HT1080 (cell line): ENCODE measurements at places on chromosomes 5 and 9.

DNA sequence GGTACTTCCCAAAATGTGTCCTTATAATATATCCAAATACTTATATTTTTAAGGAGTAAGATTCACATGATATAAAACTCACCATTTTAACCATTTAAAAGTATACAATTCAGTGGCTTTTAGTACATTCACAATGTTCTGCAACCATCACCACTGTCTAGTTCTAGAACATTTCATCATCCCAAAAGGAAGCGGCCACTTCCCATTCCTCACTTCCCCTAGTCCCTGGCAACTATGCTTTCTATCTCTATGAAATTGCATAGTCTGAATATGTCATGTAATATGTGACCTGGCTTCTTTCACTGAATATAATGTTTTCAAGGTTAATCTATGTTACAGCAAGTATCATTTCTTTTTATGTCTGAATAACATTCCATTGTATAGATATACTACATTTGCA lies 615.1 kb upstream of the SGCD start:
- no peak for DNase-seq

- peak; percentile 79 for DNase-seq
Observed at GRCh38 chr9:93159601-93160471, 24.1 kb upstream of the WNK2 start.

DNA sequence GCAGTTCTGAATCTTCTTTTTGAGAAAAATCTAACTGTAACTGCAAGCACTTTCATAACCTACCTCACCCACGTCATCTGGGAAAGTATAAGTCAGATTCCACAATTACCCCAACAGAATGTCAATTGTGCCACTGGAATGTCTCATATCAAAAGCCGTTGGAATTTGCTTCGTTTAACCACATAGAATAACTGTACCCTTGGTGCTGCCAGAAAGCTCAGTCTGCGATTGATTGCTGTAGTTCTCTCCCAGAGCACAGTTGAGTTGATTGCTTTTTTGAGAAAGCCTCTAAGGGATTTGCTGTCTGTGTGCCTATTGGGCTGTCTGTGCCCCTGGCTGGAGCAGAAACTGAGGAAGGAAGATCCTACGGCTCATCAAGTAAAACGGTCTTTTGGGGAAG lies 583.6 kb downstream of the TMEM38B start:
- DNase-seq, result peak; percentile 72

- no peak for DNase-seq
Observed at GRCh38 chr5:59716029-59716428, 177.5 kb downstream of the PDE4D start.

GRCh38 chr5:2030131-2030530 lies 147.4 kb upstream of the IRX4 start:
- DNase-seq, result no peak

GRCh38 chr9:33813712-33814641 lies 3.0 kb upstream of the UBE2R2 start:
- DNase-seq, result peak; percentile 95

GRCh38 chr5:109805472-109805871 lies 115.7 kb downstream of the MAN2A1 start:
- DNase-seq, result no peak

DNA sequence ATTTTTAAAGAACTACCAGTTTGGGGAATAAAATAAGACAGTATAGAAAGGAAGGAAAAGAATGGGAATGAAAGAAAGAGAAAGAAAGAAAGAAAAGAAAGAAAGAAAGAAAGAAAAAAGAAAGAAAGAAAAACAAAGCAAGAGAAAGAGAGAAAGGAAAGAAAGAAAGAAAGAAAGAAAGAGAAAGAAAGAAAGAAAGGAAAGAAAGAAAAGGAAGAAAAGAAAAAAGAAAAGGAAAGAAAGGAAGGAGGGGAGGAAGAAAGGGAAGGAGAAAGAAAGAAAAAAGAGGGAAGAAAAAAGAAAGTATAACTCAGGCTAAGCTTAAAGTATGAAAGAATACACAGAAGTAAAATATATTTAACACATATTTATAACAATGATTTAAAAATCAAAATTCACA lies 51.0 kb upstream of the FGF10 start:
- DNase-seq, result no peak

- peak; percentile 12 for DNase-seq
Observed at GRCh38 chr9:83403527-83404238, 134.5 kb downstream of the FRMD3 start.

GRCh38 chr5:89043676-89044075 lies 160.7 kb upstream of the MEF2C start:
- DNase-seq, result peak; percentile 82

DNA sequence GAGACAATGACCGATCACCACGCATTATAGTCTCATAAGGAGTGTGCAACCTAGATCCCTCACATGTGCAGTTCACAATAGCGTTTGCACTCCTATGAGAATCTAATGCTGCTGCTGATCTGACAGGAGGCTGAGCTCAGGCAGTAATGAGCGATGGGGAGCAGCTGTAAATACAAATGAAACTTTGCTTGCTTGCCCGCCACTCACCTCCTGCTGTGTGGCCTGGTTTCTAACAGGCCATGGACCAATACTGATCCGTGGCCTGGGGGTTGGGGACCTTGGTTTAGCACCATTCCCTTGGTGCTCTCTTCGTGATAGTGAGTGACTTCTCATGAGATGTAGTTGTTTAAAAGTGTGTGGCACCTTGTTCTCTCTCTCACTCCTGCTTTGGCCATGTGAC lies 50.2 kb downstream of the PRLR start:
- no peak for DNase-seq

DNA sequence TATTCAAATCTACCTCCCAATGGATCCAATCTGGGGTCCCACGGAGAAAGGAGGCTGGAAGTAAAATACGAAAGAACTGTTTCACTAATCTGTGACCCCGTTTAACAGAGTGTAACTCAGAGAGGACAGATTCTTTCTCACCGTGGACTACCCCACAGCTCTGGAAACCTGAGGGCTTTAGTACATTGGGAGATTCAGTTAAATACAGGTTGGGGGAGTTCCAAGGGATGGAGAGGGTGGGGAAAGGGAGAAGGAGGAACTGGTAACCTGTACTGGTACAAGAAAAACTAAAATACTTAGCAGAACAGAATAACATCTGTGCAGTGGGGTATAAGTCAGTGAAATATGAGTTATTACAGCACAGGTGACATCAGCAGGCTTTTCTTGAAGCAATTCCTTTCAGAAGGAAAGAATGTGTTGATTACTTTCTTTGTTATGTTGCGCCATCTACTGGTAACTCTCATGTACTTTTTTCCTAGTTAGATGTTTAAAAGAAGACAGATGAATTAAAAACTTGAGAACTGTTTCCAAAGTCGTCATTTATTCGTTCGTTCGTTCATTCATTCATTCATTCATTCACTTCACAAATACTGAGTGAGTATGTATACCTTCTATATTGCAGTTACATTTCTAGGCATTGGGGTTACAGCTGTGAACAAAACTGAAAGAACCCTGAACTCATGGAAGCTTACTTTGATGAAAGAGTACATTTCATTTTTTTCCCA lies 30.0 kb upstream of the STOM start:
- peak; percentile 70 for DNase-seq

DNA sequence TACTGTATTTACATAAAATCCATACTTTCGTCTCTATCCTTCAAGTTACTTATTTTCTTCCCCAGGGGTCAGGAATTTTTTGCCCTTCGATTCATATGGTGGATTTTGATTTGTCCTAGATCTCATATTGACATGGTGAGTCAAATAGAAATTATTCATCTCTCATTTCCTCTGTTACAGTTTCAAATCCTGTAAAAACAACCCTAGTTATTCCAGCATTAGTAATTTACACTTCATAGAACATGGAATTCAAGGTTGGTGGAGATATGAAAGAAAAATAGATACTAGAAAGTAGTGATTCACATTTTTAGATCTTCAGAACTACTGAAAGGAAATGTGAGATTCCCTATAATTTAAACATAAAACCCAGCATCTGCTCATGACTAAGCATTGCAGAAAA lies 1331.0 kb upstream of the CDH9 start:
- DNase-seq, result peak; percentile 82

GRCh38 chr9:75551861-75552260 lies 338.6 kb upstream of the PCSK5 start:
- no peak for DNase-seq

DNA sequence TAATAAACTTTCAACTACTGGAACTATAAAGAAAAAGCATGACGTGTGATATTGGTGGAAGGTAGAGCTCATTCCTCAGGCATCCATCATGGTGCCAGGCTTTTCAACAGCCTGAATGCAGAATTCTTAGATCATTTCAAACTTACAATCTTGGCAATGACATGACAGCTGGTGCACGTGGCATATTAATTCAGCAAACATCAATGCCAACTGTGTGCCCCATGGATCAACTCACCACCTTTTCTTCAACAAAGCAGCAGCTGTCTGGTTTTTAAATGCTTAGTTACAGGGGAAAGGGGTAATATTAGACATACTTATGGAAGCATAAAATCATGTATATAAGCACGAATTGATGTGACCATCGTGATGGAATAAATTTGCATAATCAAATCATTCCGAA lies 56.0 kb upstream of the OR13F1 start:
- DNase-seq, result no peak

DNA sequence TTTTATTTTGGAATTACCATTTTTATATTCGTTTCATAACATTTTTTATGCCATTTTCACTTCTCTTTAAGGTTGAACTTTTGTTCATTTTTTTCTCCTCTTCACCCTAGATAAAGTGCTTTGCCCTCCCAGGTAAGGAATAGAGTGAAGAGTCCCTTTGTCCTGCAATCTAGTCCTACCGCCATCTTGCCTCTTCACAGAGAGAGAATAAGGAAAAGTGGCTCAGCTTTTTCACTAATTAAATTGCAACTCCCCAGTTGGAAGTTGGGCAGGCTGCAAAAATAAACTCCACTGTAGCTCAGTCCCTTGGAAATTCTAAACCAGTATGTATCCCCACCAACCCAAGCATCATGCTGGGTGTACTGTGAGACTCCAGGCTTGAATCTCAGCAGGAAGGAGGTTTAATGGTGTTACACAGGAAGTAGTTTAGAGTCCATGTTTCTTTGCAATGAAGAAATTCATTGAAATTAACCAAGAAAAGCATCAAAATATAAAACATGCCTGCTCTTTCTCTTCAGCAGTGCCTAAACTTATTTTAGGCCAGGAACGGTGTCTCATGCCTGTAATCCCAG lies 60.3 kb upstream of the PCSK1 start:
- no peak for DNase-seq

GRCh38 chr5:179854356-179854755 lies 4.3 kb downstream of the MRNIP start:
- no peak for DNase-seq

DNA sequence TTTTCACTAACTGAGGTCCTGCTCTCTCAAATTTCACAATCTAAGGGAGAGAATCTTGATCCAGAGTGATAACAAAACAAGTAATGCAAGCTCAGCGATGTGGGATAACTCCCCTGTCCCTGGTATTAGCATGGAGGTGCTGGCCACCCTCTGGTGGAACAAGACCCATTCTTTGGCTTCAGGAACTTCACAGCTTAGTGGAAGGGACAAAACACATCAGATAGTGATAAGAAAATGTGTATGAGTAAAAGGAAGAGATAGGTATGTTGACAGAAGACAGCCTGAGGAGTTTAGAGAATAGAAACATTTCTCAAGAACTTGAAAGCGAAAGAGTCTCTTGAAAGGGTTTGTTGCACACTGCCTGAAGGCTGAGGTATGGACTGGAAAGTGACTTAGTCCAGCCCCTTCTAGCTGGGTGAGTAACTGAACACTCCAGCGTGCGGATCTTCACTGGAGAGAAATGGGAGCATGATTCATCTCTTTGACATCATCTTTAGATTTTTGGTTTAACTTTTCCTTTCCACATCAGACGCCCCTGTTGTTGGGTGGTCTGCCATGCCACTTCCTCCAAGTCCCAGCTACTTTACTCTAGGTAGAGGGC lies 25.4 kb upstream of the ZSWIM6 start:
- peak; percentile 88 for DNase-seq
